ENCODE measurements at places on chromosomes 4 and X.
A peak's percentile ranks its signal among the peaks of the same experiment; 100 is the strongest.

DNA sequence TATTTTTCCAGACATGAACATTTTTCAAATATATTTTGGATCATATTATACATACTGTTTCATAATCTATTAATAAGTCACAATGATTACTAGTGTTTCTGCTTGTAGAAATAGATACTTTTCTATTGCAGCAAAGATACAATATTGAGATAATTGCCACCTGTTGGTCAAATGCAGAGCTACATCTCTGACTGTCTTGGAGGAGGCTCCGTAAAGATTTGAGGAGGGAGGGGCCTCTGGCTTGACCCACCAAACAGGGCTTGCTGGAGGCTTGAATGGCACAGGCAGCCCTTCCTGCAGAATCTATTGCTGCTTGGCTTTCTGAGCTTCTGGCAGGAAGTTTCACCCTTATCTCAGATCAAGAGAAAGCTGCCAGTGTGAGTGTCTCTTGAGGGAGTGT, 99.3 kb upstream of the ARMCX2 start:
- peak; percentile 11 for DNase-seq

DNA sequence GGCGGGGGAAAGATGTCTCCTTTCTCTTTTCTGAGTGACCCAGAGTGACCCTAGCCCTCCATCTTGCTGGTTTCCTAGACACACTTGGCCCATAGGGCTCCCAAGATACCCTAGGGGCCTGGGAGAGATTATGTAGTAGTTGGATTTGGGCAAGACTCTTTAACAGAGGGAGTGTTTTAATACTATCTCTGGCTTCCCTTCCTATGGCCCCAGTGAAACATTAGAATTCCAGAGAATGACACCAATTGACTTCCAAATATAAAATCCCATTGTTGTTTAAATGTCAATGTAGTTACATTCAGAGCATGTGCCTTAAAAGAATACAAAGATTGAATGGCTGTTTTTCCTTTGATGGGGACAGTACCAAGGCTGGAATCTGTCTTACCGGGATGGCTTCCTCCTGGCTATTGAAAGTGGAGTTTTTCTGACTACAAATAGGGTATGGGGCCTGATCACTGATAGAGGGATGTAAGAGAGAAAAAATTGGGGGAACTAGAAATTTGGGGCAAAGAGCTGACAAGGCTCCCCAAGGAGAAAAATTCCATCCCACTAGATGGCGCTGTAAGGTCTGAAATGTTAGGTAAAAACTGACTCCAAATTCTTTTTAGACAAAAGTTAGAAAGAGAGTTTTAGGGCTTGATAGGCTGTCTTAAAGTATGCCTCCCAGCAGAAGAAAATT, 10.7 kb downstream of the TENT5D start:
- no peak for DNase-seq

DNA sequence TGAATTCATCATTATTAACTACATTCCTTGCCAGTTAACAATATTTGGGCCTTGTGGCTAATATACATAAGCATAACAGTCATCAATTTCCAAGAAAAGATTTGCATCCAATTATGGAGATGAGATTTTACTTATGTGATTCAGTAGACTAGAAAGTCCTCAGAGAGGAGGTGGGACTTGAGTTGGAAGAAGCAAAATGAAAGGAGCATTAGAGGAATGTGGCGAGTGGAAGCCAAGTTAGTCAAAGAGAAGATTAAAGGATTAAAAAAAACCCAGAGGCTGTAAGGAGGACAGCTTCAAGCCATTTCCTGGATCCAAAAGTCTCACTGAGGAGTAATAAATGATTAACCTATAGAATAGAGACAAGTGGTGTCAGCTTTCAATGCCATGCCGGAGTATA, 1099.4 kb upstream of the IGFBP7 start:
- DNase-seq = no peak

GRCh38 chr4:1294891-1295290, 5.2 kb downstream of the MAEA start:
- DNase-seq = no peak

DNA sequence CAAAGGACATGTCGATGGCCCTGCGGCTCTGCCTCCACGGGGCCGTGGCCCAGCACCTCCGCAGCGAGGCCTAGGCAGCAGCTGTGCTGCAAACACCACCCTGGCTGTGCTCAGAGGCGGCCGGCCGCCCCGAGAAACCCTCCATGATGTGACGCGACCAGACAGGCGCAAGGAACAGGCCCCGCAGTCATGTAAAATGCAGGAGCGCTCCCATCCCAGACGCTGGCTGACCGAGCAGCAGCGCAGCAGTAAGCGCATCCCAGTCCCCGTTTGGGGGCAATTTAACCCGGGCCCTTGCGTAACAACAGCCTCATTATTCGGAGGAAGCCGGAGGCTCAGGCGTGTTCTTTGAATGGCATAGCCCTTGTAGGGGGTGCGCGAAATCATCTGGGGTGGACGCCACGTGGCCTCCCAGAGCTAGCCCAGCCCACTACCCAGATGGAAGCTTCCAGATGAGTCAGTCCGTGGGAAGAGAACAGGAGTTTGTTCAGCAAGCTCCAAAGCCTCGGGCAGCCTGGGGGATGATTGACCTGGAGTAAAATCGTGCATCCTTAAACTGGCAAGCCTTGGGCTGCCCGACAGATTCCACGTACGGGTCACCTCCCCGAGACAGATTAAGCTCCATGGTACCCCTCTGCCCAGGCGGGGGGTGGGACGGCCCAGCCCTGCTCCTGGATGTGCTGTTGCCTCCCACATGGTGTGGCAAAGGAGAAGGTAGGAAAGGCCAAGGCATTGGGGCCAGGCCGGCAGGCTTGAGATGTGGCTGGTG, 124.0 kb downstream of the HMX1 start:
- DNase-seq = no peak

GRCh38 chr4:151760002-151760401, 805 bp downstream of the GATB start:
- DNase-seq = no peak

DNA sequence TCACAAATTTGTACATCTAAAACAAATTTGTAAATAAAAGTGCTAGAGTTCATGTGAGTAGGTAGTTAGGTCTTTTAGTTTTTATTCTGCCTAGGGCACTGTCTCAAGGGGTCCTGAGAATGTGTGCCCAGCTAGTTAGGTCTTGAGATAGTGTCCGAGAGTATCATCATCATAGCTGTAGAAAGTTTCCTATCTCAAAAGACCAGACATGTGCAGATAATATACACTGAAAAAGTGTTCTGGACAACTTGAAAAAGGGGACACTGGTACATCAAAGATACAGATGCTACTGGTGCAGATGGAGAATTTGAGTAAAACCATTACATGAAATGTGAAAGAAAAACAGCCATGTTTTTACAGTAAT, 1.8 kb upstream of the ZCCHC4 start:
- DNase-seq = no peak
